ENCODE measurements at places on chromosomes 7 and 10. TPM values are rescaled to one million over a fixed set of nuclear protein-coding genes. Genes with fewer than 3 reads are reported as not detected.

DNA sequence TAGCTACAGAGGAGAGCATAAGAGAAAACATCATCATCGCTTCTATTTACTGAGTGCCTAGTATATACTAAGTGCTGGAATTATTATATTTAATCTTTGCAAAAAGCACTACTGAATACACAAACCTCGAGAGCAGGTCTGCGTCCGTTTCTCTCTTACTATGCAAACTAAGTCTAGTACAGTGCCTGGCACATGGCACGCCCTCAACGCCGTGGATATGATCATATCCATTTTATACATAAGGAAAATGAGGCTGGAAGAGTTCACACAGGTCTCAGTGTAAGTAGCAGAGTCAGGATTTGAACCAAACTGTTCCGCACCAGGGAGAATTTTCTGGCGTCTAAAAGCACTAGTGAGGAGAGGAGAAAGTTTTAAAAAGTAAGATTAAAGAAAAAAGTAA, 17.6 kb downstream of the MXI1 start:
- peaks cover 13% of the 10 kb centered on the region for H3K36me3 ChIP-seq
- DNase-seq: no peak
- H3K4me3 ChIP-seq: peak overlapping the region; percentile 85

- H3K4me1 ChIP-seq: no peaks in the 10 kb centered on the region
- no peak for DNase-seq
- no peak overlapping the region for H3K27ac ChIP-seq
- no peak overlapping the region for H3K4me3 ChIP-seq
These were observed 201.4 kb downstream of the TNS3 start for GRCh38 chr7:47380325-47381133.

Gene ZNF117
- 3.1 TPM for total RNA-seq

Gene BTBD16
- total RNA-seq: not detected

- DNase-seq: no peak
- no peak overlapping the region for H3K27ac ChIP-seq
- peaks cover 17% of the 10 kb centered on the region for H3K27me3 ChIP-seq
- no peaks in the 10 kb centered on the region for H3K4me1 ChIP-seq
- no peaks in the 10 kb centered on the region for H3K36me3 ChIP-seq
These were observed 16.3 kb upstream of the SAR1A start for GRCh38 chr10:70186571-70186970.

DNA sequence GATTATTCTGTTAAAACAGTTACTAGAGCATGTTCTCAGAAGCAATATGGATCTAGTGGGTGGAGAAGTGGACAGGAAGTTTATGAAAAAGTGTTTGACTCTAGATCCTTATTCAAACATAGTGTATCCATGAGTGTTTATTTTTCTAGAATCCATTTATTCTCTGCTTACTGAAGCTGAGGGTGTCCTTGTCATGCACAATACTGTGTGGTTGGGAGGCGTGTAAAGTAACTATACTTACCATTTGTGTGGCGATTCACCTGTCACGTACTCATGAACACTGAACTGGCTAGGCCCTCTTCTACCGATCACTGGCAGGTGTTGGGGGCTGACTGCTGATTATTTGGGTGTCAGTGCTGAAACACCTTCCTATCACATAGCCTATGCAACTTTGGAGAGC, 74.0 kb downstream of the POU6F2 start:
- H3K4me1 ChIP-seq: no peaks in the 10 kb centered on the region
- DNase-seq: no peak
- no peak overlapping the region for H3K27ac ChIP-seq
- H3K27me3 ChIP-seq: peaks cover 2% of the 10 kb centered on the region

- no peak for DNase-seq
- H3K27ac ChIP-seq: no peak overlapping the region
- H3K4me3 ChIP-seq: no peak overlapping the region
- H3K36me3 ChIP-seq: peaks cover 50% of the 10 kb centered on the region
- H3K27me3 ChIP-seq: no peaks in the 10 kb centered on the region
- H3K4me1 ChIP-seq: peaks cover 5% of the 10 kb centered on the region
These were observed 58.4 kb downstream of the AGK start for GRCh38 chr7:141609576-141609975.

DNA sequence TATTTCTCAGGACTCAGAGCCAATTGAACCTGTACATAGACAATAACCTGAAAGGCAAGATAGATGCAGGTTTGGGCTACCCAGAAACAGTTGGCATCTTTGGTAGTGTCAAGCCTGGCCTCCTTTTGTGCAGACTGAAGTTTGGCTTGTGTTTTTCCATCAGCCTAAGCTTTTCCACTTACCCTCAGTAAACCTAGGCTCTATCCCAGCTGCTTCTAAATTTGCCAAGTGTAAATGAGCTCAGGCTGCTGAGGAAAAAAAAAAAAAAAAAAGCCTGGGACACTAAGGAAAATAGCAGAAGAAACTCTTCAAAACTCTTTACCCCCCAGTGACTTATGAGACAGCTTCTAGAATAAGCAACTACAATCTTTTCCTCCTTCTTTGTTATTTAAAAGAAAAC, 316.3 kb upstream of the SORCS1 start:
- H3K27me3 ChIP-seq: no peaks in the 10 kb centered on the region
- no peak overlapping the region for H3K4me3 ChIP-seq
- no peaks in the 10 kb centered on the region for H3K4me1 ChIP-seq
- H3K27ac ChIP-seq: no peak overlapping the region

Gene NAMPT
- total RNA-seq: 417 TPM
